ENCODE measurements at places on chromosomes 12 and 14. TPM values are rescaled to one million over a fixed set of nuclear protein-coding genes. Genes with fewer than 3 reads are reported as not detected.
A peak's percentile ranks its signal among the peaks of the same experiment; 100 is the strongest.

Gene BDKRB1
- total RNA-seq, result not detected

Gene GPR68
- total RNA-seq, result 0.25 TPM

Gene OTX2
- total RNA-seq, result 329 TPM

Gene FSCB
- not detected for total RNA-seq

Gene ARHGDIB
- total RNA-seq, result 0.95 TPM

Gene P2RX2
- 0.97 TPM for total RNA-seq

Gene B4GALNT1
- total RNA-seq, result 1.3 TPM

DNA sequence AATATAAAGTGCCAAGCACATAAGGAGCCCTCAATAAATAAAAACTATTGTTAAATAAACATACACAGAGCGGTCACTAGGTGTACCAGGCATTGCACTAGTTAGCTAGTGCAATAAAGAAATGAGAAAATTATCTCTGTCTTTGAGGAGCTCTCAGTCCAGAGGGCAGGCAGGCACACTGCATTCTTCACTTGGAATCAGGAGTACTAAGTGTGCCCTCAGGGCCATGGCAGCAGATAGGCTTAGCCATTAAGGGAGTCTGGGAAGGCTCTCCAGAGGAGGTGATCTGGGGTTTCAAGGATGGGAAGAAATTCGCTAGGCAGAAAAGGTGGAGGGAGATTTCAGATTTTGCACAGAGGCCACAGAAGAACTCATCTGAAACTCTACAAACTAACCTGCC is 9.1 kb downstream of the ABCD4 start:
- H3K4me1 ChIP-seq, result peaks cover 6% of the 10 kb centered on the region
- no peaks in the 10 kb centered on the region for H3K27me3 ChIP-seq
- no peak for DNase-seq
- H3K36me3 ChIP-seq, result peaks cover 92% of the 10 kb centered on the region
- no peak overlapping the region for H3K27ac ChIP-seq

- H3K27ac ChIP-seq, result no peak overlapping the region
- H3K27me3 ChIP-seq, result no peaks in the 10 kb centered on the region
- no peak overlapping the region for H3K4me3 ChIP-seq
- H3K4me1 ChIP-seq, result no peaks in the 10 kb centered on the region
Observed at GRCh38 chr14:70987041-70987440, 79.8 kb downstream of the PCNX1 start.

DNA sequence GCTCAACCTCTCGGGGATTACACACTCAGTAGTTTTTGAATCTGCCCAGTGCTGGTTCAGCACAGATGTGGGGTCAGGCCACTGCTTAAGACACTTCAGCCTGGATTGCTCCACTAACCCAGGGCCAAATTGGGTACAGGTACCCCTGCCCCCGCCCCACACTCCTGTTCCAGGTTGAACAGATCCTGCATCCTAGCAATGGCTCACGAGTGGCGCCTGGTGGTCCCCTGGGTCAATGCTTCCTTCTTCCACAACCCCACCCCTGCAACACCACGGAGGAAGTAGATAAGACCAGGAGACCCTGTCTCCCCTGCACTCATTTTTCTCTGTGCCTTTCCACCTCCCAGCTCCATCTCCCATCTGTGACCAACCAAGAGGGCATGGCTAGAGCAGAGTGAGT is 108.4 kb downstream of the ESRRB start:
- no peak overlapping the region for H3K4me3 ChIP-seq
- peak; percentile 65 for DNase-seq
- H3K27me3 ChIP-seq, result no peaks in the 10 kb centered on the region
- H3K36me3 ChIP-seq, result no peaks in the 10 kb centered on the region

- no peak overlapping the region for H3K4me3 ChIP-seq
- H3K27ac ChIP-seq, result no peak overlapping the region
- DNase-seq, result no peak
- no peaks in the 10 kb centered on the region for H3K36me3 ChIP-seq
- H3K4me1 ChIP-seq, result no peaks in the 10 kb centered on the region
- H3K27me3 ChIP-seq, result no peaks in the 10 kb centered on the region
Observed at GRCh38 chr12:122947352-122947792, 18.9 kb downstream of the ABCB9 start.

GRCh38 chr14:55781046-55781445 is 201.0 kb downstream of the KTN1 start:
- no peak for DNase-seq
- no peaks in the 10 kb centered on the region for H3K36me3 ChIP-seq
- H3K4me1 ChIP-seq, result no peaks in the 10 kb centered on the region
- no peak overlapping the region for H3K27ac ChIP-seq
- H3K27me3 ChIP-seq, result no peaks in the 10 kb centered on the region
- no peak overlapping the region for H3K4me3 ChIP-seq

GRCh38 chr12:93002293-93003054 is 73.4 kb upstream of the EEA1 start:
- no peaks in the 10 kb centered on the region for H3K36me3 ChIP-seq
- H3K4me1 ChIP-seq, result peaks cover 16% of the 10 kb centered on the region
- H3K27me3 ChIP-seq, result no peaks in the 10 kb centered on the region
- H3K4me3 ChIP-seq, result no peak overlapping the region

DNA sequence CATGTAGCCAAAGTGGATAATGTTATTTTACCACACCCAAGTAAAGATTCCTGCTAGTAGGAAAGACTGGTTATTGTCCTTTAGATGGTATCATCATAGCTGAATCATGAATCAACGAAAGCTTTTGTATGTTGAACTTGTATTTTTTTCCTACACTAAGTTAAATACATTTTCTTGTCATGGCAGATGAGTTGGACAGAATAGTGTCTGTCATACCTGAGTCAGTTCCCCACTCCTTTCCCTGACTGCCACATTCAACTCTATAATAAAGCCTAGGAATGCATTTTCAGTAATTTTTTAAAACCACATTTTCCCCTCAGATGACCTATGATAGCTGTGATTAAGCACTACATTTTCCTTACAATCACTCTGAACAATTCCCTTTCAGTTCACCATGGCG is 9.3 kb upstream of the PTHLH start:
- H3K27me3 ChIP-seq, result peaks cover 40% of the 10 kb centered on the region
- H3K36me3 ChIP-seq, result no peaks in the 10 kb centered on the region
- H3K4me1 ChIP-seq, result no peaks in the 10 kb centered on the region
- no peak overlapping the region for H3K4me3 ChIP-seq
- no peak for DNase-seq

DNA sequence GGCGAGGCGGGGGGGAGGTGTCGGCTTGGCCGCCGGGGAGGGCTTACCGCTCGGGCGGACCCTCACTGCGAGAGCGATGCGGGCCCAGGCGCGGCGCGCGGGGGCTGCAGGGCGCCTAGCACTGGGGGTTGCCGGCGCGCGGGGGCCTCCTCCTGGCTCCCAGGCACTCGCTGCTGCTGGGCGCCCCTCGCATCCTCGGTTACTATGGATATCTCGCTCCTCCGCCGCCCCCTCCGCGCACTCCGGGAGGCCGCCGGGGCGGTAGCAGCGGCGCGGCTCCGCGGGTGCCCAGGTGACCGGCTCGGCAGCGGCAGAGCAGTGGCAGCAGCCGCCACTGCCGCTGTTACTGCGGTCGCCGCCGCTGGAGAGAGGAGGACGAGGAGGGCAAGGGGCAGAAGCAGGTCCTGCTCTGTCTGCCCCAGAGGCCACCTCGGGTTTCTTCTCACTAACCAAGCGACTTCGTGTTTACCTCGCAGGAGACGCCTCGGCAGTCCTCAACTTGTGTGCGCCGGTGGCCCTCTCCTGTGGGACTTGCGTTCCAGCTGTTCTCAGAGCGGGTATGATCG is 250.1 kb downstream of the APAF1 start:
- DNase-seq, result peak; percentile 92
- H3K27me3 ChIP-seq, result peaks cover 54% of the 10 kb centered on the region
- no peaks in the 10 kb centered on the region for H3K4me1 ChIP-seq
- peaks cover 5% of the 10 kb centered on the region for H3K36me3 ChIP-seq
- H3K4me3 ChIP-seq, result peak overlapping the region; percentile 87

GRCh38 chr12:108380382-108380781 is 41.3 kb upstream of the CMKLR1 start:
- no peaks in the 10 kb centered on the region for H3K27me3 ChIP-seq
- no peaks in the 10 kb centered on the region for H3K36me3 ChIP-seq
- H3K27ac ChIP-seq, result no peak overlapping the region
- H3K4me1 ChIP-seq, result peaks cover 4% of the 10 kb centered on the region

DNA sequence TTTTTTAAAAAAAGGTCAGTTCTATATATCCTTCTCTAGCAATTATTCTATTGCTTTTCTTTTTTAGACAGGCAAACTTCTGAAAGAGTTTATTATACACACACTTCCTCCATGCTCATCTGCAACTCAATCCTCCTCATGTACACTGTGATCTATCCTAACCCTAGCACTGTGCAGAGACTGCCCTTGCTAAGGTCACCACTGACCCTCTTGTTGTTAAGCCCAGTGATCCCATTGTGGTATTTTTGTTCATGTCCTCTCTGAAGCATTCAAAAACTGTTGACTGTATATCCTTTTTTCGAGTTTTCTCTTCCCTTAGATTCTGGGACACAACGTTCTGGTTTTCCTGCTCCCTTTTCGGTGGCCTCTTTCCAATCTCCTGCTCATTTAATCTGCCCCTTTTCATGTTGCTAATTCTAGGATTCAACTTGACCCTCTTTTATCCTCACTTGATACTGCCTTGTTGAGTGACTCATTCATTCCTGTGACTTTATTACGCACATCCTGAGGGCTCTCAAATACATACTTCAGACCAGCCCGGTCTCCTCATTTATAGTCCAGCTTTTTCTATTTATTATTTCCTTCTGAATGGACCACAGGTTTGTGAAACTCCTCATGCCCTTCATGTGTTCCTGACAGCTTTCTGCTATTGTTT is 53.9 kb upstream of the PTPRB start:
- DNase-seq, result no peak
- no peaks in the 10 kb centered on the region for H3K27me3 ChIP-seq
- no peaks in the 10 kb centered on the region for H3K4me1 ChIP-seq
- no peak overlapping the region for H3K4me3 ChIP-seq
- no peak overlapping the region for H3K27ac ChIP-seq
- no peaks in the 10 kb centered on the region for H3K36me3 ChIP-seq

- H3K4me1 ChIP-seq, result no peaks in the 10 kb centered on the region
- no peak for DNase-seq
- H3K36me3 ChIP-seq, result no peaks in the 10 kb centered on the region
- no peak overlapping the region for H3K27ac ChIP-seq
- no peak overlapping the region for H3K4me3 ChIP-seq
Observed at GRCh38 chr12:17076811-17077210, 470.8 kb upstream of the LMO3 start.

- no peaks in the 10 kb centered on the region for H3K4me1 ChIP-seq
- H3K4me3 ChIP-seq, result no peak overlapping the region
- DNase-seq, result peak; percentile 61
- no peaks in the 10 kb centered on the region for H3K36me3 ChIP-seq
- H3K27me3 ChIP-seq, result no peaks in the 10 kb centered on the region
Observed at GRCh38 chr12:108390495-108391203, 51.5 kb upstream of the CMKLR1 start.

DNA sequence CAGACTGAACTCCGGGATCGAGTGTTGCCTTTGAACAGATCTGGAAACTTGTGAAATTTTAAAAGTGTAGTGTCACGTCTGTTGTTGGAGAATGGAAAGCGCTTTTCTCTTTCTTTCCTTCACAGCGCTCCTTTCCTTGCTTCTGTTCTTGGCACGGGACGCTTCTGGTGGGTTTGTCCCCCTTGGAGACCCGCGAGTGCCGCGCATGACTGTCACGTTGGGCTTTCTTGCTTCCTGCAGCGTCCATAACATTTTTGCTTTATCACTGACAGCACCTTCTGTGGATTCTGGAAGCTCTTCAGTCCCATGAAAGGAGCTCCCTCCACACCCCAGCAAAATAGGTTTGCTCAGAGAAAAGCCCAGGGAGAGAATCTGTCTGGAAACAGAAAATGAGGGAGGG is 193.0 kb upstream of the TMEM132C start:
- H3K27me3 ChIP-seq, result no peaks in the 10 kb centered on the region
- DNase-seq, result peak; percentile 26
- H3K4me1 ChIP-seq, result no peaks in the 10 kb centered on the region
- no peak overlapping the region for H3K27ac ChIP-seq

- DNase-seq, result peak; percentile 84
- H3K27ac ChIP-seq, result no peak within 1 kb of the TSS
- H3K27me3 ChIP-seq, result peaks cover 69% of the 10 kb centered on the region
- H3K4me3 ChIP-seq, result peak within 1 kb of the TSS; percentile 79
- H3K4me1 ChIP-seq, result peaks cover 11% of the 10 kb centered on the region
Observed at GRCh38 chr12:5432011-5432400, at the start of gene NTF3. Gene NTF3, plus strand, starts transcription at chr12:5432108. Its CDS starts 217 bp downstream, at chr12:5432325.

- H3K4me3 ChIP-seq, result no peak overlapping the region
- H3K36me3 ChIP-seq, result no peaks in the 10 kb centered on the region
- H3K4me1 ChIP-seq, result no peaks in the 10 kb centered on the region
- no peaks in the 10 kb centered on the region for H3K27me3 ChIP-seq
- DNase-seq, result no peak
Observed at GRCh38 chr14:46482200-46482599, 169.4 kb downstream of the RPL10L start.

DNA sequence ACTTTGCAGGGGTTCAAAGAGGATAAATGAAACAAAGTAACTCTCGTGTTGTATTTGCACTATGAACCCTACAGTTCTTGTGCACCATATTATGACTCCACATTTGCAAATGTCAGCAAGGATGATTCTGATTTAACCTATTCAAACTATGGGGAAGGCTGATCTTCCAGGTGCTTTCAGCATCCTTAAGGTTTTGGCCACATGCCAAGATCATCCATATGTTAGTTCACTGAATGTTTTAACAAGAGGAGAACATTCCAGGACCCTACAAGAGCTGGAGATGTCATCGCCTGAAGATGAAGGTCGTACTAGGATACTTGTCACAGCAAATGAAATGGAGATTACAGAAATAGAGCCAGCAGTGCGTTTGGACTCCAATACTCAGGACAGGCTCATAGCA is 114.2 kb downstream of the DHRS2 start:
- no peaks in the 10 kb centered on the region for H3K27me3 ChIP-seq
- no peak overlapping the region for H3K4me3 ChIP-seq

GRCh38 chr12:43237238-43237879 is 314.6 kb downstream of the ADAMTS20 start:
- no peaks in the 10 kb centered on the region for H3K36me3 ChIP-seq
- H3K4me1 ChIP-seq, result no peaks in the 10 kb centered on the region
- no peak for DNase-seq
- no peaks in the 10 kb centered on the region for H3K27me3 ChIP-seq
- peak overlapping the region; percentile 31 for H3K4me3 ChIP-seq
- no peak overlapping the region for H3K27ac ChIP-seq

GRCh38 chr12:121669521-121669900 is at the start of gene MORN3:
Gene MORN3, minus strand, starts transcription at chr12:121669654. Its CDS starts 171 bp downstream, at chr12:121669483.
- H3K27ac ChIP-seq, result no peak within 1 kb of the TSS
- no peak for DNase-seq
- H3K4me3 ChIP-seq, result no peak within 1 kb of the TSS
- no peaks in the 10 kb centered on the region for H3K36me3 ChIP-seq
- no peaks in the 10 kb centered on the region for H3K4me1 ChIP-seq

- H3K27ac ChIP-seq, result no peak overlapping the region
- H3K4me3 ChIP-seq, result no peak overlapping the region
- no peaks in the 10 kb centered on the region for H3K36me3 ChIP-seq
- no peaks in the 10 kb centered on the region for H3K27me3 ChIP-seq
Observed at GRCh38 chr12:57118711-57119271, 7.6 kb upstream of the STAT6 start.

GRCh38 chr14:78752518-78753188 is 582.5 kb downstream of the NRXN3 start:
- no peaks in the 10 kb centered on the region for H3K4me1 ChIP-seq
- no peaks in the 10 kb centered on the region for H3K27me3 ChIP-seq
- DNase-seq, result no peak
- H3K36me3 ChIP-seq, result no peaks in the 10 kb centered on the region
- H3K4me3 ChIP-seq, result no peak overlapping the region
- no peak overlapping the region for H3K27ac ChIP-seq

Measured in endodermal cell (in vitro differentiated cells).